ENCODE measurements at places on chromosomes 4 and X.
A peak's percentile ranks its signal among the peaks of the same experiment; 100 is the strongest.

GRCh38 chrX:5672099-5672498, 556.6 kb downstream of the NLGN4X start:
- DNase-seq, result no peak

DNA sequence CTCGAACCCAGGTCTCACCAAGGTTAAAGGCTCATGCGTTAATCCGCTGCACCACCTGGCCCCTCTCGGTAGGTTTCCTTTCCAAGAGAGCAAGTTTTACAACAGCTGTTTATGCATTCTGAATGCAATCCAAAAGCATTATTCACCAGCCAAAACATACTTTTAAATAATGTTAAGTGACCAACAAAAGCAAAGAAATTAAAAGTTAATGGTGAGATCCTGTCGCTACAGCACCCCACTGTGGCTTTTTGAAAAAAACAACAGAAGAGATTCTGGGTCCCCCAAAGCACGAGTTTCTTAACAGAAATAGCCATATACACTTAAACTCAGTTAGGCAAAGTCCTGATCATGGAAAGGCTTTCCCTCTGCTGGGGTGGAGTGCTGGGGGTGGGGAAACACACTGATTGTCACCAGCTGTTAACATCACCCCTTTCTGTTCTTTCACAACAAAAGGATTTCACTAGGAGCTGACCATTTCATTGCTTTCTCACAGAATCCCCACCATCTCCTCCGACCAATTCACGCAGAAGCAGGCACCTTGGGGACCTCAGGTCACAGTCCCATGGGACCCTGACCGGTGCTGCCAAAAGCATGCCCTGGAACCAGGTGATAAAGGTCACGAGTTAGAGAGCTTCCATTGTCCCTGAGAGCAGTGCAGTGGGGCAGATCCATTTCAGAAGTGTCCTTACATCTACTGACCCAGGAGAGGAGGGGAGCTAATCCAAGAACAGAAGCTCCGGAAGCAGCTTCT, 51.2 kb downstream of the ZNF827 start:
- DNase-seq, result no peak

DNA sequence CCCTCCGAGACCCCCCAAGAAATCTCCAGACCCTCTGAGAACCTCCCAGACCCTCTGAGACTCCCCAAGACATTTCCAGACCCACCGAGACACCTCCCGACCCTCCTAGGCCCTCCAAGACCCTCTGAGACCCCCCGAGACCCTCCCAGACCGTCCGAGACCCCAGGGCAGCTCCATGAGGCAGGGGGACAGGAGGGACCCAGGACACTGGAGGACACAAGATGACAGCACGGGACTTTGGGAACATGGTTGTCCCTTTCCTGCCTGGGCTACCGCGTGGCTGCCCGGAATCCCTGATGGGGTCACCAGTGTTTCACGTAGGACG, 10.3 kb downstream of the CTBP1 start:
- peak; percentile 45 for DNase-seq

GRCh38 chrX:38841750-38842149, 40.5 kb downstream of the MID1IP1 start:
- no peak for DNase-seq

- no peak for DNase-seq
Measured at GRCh38 chrX:30301963-30302362, 7.2 kb downstream of the NR0B1 start.

GRCh38 chrX:39950018-39950688, 147.6 kb downstream of the BCOR start:
- no peak for DNase-seq

- DNase-seq, result no peak
Measured at GRCh38 chrX:153421856-153422255, 10.6 kb downstream of the ZFP92 start.
